ENCODE measurements at places on chromosomes 4 and X.

DNA sequence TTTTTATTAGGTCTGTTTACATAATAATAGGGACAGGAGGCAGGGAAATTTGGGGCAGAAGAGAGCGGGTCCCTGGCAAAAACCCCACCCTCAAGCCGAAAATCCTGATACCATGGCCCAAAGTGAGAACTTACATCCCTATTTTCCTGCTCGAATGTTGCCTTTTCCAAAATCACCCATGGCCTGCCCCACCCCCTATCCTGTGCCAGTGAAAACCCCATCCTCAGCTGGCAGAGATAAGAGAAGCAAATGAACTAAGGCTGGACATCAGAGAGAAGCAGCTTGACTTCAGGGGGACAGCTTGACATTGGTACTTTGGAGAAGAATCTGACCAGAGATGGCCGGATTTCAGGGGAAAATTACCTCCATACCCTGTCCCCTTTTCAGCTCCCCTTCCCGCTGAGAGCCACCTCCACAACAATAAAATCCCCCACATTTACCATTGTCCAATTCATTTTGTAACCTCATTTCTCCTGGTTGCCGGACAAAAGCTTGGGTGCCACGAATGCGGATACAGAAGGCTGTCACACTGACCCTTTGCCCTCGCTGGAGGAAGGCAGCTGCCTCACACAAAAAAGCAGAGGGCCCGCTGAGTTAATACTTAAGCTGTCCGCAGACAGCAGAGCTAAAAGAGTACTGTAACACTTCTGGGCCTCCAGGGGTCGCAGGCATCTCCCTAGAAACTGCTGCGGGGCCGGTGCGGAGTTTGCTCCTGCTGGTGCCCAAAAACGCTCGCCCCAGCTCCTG is 196.2 kb downstream of the SNCA start:
- DNase-seq: no peak

GRCh38 chrX:40158036-40158706 is 60.4 kb upstream of the BCOR start:
- peak; percentile 68 for DNase-seq

- DNase-seq: no peak
Observed at GRCh38 chr4:142202404-142203332, 566.3 kb downstream of the IL15 start.

DNA sequence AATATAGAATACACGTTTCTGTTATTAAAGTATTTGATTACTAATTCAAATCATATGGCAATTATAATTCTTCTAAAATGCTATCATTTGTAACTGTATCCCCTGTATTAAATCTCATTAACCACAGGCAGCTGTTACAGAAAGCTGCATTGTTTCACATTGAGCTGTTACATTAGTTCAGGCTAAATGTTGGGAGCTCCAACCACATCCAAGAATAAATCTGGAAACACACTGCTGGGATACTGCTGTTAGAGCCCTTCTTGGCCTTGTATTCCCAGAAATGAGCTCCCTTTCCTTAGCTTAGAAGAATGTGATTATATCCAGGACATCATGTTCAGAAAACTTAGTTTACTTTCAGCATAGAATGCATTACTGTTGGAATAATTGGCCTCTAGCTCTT is 48.2 kb downstream of the GUCY1B1 start:
- DNase-seq: no peak

DNA sequence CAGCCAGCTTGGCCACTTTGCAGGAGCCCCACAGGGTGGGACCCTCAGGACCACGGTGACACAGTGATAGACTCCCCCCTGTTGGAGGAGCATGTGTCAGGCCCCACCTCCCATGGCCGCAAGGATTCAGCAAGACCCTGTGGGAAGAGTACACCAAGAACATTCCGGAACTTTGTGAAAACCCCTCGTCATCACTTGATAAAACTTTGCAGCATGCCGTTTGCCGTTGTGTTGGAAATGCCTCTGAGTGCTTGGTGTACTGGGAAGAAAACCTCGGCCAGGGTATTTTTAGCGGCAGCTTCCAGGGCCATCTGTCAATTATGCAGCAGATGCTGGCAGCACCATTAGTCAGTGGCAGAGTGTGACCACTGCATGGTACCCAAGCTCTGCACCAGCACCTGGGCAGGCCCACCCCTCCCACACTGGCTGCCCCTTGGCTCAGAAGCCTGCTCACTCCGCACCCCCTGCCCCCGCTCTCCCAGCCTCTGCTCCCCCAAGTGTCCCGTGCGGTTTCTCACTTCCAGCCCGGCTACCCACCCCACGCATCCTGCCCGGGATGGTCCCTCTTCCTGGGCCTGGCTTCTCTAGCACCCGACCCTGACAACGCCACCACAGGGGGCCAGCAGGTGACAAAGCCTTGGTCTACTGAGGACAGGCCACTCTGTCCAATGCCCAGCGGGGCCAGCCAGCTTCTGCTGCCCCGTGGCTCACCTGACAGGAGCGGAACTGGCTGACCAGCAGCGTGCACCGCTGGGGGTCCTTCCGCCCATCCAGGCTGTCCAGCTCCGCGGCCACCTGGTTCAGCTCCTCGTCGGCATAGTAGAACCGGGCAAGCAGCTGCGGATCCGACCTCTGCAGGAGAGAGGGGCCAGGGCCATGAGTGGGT is 65.0 kb downstream of the ZFYVE28 start:
- DNase-seq: no peak

GRCh38 chr4:123452616-123453015 is 56.0 kb downstream of the SPRY1 start:
- DNase-seq: no peak

DNA sequence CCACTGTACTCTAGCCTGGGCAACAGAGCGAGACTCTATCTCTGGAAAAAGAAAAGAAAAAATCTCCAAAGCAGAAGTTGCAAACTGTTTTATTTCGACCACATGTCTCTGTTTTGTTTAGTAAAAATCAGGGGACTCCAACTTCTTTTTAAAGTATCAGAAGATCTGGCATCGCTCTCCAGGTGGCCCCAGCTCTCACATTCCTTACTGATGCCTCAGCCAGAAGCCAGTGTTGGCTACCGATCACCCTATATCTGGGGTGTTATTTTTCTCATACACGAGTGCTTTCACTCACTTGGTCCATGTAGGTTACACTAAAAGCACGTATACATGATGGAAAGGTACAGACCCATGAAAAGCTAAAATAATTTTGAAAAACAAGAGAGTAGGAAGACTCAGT is 8.3 kb downstream of the MPP1 start:
- no peak for DNase-seq

DNA sequence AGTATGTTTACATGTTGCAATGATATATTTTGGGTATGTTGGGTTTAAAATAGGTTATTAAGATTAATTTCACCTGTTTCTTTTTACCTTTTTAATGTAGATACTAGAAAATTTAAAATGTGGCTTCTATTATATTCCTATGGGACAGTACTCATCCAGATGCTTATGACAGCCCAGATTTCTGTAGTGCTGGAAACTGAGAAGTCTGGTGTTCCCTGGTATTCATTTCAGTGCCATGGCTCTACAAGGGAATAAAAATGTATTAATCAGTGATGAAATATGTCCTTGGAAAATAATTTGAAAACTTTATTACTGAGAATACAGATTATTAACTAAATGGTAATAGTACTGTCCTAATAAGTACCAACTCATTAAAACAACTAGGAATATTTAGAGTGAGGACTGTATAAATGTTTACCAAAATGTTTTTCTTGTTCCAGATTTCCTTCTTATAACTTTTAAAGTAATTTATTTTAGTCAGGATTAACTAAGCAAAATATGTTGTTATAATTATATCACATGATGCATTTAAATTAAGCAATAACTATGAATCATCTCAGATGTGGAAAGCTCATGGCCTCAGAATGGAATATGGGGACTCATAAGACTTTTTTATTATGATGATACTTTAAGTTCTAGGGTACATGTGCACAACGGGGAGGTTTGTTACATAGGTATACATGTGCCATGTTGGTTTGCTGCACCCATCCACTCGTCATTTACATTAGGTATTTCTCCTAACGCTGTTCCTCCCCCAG is 25.3 kb downstream of the ARHGAP24 start:
- no peak for DNase-seq

DNA sequence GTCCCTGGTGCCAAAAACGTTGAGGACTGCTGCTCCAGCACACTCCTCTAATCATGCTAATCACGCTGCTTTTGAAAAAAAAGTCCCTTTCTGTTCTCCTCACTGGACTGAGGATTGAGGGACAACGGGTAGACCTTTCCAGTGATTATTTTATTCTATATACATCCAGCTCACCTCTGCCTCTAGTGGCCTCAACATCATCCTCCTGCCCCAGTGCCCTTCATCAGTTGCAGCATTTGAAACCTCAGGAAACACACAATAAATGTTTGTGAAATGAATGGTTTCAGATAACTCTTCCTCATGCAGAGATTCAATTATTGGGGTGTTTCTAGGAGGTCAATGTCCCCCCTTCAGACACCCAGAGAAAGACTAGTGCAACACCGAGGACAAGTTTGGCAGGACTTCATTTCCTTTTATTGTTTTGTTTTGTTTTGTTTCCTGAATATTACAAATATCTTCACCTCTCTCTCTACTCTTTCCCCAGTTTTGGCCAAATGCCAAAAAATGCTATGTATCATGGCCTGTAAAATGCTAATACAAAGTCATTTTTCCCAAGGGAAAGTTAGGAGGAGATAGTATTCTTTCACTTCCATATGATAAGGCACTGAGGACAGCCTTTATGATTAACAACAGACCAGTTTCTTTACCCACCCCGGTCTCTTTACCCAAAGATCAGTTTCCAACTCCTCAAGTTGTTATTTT is 460.1 kb upstream of the SLIT2 start:
- DNase-seq: no peak

- DNase-seq: no peak
Observed at GRCh38 chr4:3518511-3518880, 13.7 kb downstream of the LRPAP1 start.

DNA sequence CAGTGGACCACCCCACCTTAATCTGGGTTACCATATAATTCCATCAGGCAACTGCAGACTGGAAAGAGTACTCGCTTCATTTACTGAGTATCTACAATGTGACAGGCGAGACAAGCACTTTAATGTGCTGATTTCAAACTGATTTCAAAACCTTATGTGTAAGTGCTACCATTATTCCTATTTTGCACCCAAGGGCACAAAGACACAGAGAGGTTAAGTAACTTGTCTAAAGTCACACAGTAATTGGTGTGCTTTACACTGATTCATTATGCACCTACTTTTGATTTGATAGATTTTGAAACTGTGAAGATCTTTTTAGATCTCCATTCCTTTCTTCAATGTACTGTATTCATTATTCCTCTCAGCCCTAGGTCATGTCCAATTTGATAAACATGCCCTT is 192.4 kb downstream of the MGST2 start:
- DNase-seq: no peak

DNA sequence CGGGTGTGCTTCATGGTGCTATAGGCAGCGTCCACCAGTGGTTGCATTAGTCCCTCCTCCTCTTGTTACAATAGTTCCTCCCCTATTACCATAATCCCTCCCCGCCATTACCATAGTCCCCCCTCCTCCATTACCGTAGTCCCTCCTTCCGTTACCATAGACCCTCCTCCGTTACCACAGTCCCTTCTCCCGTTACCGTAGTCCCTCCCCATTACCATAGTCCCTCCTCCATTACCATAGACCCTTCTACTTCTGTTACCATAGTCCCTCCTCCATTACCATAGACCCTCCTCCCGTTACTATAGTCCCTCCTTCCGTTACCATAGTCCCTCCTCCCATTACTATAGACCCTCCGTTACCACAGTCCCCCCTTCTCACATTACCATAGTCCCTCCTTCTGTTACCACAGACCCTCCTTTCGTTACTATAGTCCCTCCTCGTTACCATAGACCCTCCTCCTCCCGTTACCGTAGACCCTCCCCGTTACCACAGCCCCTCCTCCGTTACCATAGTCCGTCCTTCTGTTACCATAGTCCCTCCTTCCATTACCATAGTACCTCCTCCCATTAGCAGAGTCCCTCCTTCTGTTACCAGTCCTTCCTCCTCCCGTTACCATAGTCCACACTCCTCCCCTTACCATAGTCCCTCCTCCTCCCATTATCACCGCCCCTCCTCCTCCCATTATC is 129.6 kb downstream of the DHRSX start:
- no peak for DNase-seq

DNA sequence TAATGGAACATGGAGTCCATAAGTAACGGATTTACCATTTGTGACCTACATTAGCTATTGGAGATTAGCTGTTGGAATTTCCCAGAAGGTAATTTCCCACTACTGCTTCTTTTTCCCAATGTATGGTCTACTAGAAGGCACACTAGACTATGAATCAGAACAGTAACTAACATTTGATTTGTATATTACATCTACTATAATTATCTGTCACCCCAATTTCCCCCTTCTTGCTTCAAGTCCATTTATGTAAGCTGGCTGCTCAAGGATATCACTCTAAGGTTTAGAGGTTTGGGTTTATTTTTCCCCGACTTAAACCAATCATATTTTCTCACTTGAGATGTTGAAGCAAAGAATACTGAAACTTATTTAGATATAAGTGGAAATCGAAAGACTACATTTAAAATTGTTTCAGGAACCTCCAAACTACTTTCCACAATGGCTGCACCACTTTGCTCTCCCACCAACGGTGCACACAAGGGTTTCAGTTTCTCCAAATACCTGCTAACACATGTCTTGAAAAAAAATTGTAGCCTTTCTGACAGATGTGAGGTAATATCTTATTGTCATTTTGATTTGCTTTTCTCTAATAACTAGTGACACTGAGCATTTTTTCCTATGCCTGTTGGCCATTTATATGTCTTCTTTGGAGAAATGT is 33.3 kb upstream of the H2AZ1 start:
- DNase-seq: no peak

- no peak for DNase-seq
Observed at GRCh38 chrX:56746996-56747395, 18.0 kb downstream of the NBDY start.

DNA sequence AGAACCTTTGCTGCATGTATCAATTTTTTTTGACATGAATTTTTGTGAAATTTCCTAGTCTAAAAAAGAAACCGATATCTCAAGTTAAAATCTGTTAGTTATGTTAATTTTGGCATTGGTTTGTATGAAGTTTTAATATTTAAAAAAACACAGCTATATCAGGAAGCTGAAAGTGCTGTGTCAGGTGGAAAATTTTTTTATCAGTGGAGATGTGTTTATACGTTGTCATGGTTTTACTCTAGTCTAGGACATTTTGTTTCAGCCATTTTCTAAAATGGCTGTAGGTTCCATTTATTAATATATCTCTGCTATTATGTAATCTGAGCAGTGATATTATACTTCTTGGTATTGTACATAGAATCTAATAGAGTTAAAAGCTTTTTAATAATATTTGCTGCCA is 34.2 kb downstream of the OCRL start:
- no peak for DNase-seq
